ENCODE measurements at places on chromosomes 1 and 21.

- DNase-seq = no peak
These were observed 33.6 kb downstream of the ACOT11 start for GRCh38 chr1:54581621-54582035.

- no peak for DNase-seq
These were observed 221.8 kb downstream of the NTNG1 start for GRCh38 chr1:107362468-107363140.

DNA sequence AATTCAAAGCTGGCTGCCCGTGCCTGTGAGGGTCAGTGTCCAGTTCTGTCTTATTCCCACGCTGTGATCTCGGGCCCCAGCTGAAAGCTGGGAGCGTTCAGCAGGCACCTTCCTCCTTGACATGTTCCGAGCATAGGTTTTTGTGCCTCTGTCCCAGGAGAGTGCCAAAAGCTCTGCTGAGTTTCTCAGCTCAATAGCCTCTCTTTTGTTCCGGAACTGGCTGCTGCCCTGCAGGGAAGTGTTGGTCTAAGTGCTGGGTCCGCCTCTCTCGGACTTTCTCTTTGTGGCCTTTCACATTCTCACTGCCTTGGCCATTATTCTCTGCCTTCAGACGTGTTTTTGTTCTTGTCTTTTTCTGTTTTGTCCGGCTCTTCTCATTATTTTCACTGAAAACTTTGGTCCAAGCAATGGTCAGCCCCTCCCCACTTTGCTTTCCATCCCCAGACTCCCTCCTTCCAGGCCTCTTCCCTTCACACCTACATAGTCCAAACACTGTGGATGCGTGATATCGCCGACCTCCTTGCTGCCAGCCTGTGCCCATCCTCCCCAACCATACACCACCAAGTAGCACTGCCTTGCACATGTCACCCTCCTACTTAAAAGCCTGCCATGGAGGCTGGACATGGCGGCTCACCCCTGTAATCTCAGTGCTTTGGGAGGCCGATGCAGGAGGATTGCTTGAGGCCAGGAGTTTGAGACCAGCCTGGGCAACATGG, 233.8 kb downstream of the RHOU start:
- no peak for DNase-seq

DNA sequence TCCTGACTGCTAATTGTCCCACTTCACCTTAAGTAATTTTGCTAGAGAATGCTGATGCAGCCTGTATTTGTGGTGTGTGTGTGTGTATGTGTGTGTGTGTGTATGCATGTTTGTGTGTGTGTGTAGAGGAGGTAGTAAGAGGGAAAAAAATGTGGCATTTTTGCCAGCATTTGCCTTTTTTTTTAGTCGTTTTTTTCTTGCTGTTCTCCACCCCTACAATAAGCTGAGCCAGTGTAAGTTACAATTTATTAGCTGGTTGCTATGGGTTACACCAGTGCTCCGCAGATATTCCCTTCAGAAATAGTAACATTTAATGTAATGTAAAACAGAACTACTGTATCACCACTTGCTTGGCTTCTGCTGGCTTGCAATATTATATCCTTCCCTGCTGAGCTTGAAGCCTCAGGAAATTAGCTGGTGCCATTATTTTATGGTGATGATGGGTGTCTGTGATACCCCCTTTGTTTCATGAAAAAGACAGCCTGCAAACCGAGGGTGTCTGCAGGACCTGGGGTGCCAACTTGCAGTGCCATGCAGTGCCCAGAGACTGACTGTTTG, 23.4 kb upstream of the IGSF3 start:
- DNase-seq = no peak

DNA sequence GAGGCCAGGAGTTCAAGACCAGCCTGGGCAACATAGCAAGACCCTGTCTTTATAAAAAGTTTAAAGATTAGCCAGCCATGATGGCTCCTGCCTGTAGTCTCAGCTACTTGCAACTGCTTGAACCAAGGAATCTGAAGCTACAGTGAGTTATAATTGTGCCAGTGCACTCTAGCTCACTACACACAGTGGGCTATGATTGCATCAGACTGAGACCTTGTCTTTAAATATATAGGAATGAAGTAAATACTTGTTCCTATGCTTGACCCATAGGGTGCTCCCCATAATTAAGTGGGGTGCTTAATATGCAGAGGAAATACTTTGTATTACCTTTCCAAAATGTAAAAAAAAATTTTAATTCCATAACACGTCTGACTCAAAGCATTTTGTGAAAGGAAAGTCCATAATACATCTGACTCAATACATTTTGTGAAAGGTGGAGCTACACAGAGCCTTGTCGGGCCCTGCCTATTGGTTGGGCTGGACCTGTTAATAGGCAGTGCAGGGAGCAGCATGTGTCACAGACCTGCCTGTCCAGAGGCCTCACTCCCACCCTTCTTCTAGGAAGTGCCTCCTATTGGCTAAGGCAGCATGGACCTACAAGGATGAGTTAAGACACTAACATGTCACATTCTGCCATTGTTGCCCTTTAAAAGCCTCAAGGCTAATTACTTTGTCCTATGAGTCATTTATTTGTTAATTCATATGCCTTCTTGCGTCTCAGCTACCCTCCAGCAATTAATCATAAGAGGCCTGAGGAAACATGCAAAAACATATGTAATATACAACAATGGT, 33.6 kb downstream of the CD58 start:
- no peak for DNase-seq

GRCh38 chr1:176157995-176158394, 49.1 kb downstream of the COP1 start:
- no peak for DNase-seq

- no peak for DNase-seq
These were observed 15.4 kb downstream of the LPAR3 start for GRCh38 chr1:84877592-84877991.

GRCh38 chr21:35139382-35139715, 90.2 kb upstream of the RUNX1 start:
- DNase-seq = no peak

DNA sequence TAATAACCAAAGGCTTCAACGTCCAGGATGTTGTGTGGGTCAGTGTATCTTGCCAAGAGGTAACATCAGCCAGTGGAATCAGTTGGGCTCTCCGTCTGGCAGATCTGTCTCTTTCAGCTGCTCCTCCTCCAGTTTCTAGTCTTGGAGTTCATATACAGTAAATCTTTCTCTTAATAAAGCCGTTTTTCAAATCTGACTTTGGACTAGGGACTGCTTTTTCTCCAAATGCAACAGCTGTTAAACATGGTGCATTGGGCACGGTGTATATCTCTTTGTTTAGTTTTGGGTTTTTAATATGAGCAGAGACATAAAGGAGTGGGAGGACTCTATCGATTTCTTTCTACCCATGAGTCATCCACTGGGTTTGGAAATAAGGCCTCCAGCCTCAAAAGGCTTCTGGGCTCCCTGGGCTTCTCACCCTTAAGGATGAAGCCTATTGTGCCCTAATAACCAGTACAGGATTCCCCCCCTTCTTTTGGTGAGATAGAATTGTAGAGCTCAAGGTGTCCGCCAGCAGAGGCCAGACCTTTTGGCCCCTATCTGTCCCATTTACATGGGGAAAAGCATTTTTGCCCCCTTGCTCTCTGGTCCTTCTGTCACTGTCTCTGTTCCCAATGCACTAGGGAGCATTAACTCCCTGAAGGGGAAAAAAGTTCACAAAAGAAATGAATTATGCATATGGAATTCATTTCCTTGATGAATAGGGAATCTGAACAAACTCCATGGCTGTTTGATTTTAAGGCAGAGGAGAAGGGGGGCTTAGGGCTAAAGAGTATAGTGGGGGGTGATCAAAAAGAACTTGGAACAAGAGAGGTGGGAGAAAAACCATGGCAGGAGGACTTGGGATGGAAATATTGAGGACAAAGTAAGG, 86.0 kb downstream of the PBX1 start:
- no peak for DNase-seq

GRCh38 chr1:33137800-33138199, 44.0 kb downstream of the TRIM62 start:
- no peak for DNase-seq

DNA sequence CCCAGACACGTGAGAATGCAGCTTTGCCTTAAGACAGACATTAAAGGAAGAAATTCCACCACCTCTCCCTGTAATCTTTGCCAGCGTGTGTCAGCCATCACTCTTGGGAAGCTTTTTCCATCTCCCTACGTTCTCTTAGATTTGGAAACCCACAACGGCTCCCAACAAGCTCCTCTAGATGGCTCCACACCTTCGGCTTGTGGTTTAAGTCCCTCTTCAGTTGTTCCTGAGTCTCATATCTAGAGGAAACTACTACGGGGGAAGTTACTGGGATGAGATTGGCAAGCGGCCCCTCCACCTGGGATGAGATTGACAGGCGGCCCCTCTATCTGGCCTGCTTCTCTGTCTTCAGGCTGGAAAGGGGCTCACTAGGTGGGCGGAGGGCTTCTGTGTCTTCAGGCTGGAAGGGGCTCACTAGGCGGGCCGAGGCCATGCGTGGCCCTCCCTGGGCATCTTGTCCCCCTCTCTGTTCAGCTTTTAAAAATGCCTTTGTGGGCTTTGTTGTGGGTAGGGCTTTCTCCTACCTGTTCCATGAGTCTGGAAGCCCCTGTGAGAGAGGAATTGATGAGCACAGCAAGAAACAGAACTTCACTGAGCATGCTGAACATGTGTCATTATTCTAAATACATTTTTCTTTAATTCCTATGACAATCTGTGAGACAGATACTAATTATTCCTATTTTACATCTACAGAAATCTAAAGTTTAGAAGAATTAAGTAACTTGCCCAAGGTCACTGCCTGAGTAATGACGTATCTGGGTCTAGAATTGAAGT, 670.5 kb downstream of the KIF26B start:
- no peak for DNase-seq

DNA sequence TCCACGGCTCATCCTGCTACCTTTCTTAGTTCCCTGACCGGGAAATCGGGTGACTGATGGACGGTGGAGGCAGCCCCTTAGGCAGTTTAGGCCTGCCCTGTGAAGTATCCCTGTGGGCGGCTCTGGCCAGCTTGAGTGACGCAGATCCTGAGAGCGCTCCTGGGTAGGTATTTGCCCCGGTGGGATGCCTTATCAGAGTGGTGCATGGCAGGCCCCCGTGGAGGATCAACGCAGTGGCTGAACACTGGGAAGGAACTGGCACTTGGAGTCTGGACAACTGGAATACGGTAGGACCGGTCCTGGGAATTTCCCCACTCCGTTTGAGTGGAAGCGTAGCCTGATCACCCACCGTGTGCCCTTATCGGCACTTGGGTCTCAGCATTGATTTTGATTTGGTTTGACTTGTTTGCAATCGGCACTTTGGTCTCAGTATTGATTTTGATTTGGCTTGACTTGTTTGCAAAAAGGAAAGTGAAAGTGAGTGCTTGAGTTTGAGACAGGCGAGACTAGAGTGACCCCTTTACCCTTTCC, 15.2 kb downstream of the PLA2G2F start:
- no peak for DNase-seq
